Inflammatory macrophage treated with lipopolysaccharide for 4 hours (primary cell): ENCODE measurements at places on chromosomes 16 and 17.
A peak's percentile ranks its signal among the peaks of the same experiment; 100 is the strongest.

DNA sequence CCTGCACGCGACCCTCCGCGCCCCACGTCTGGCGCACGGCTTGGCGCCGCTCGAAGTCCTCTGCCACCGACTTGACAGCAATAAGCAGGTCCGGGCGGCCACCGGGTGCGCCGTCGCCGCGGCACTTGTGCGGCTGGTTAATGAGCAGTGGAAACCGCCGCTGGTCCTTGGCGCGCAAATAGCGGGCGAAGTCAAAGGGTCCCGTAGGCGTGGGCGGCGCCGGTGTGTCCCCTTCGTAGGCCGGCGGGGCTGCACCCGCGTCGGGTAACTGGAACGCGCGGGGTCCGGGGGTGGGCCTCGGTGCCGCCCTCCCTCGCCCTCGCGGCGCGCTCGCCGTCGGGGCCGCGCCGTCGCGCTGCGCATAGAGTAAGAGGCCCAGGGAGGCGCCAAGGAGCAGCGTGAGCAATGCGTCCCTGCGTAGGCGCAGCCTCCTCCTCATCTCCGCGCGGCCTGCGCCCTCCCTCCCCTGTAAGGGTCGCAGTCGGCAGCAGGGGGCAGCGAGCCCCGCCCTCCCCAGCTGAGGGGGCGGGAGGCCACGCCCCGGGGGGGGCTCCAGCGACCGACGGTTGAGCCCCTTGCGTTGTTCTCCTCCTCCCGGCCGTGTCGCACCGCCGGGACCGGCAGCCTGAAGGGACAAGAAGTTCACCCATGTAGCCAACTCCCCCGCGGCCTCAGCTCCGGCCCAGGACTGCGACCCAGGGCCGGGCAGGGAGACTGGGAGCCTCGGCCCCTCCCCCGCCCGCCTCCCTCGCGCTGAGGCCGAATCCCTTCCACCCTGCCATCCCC lies 558 bp downstream of the B3GNT9 start:
- peak; percentile 30 for DNase-seq

- DNase-seq, result no peak
Measured at GRCh38 chr16:5019775-5020174, 14.0 kb downstream of the NAGPA start.

DNA sequence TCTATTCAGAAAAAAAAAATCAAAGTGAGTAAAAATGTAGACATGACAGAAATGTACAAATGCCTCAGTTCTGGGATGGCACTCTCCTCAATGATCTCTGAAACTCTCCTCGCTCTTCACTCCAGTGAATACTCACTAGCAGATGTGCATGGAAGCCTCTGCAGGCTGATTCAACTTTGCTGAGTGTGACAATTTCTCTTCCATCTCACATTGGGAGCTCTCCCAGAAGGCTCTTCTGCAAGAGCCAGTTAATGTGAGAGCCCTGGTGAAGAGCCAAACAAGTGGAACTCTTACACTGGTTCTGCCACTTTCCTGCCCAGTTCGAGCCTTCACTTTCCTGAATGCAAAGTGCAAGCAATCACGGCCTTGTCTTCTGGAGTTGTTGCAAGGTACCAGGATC lies 147.1 kb upstream of the IRX6 start:
- no peak for DNase-seq

GRCh38 chr16:85472514-85472913 lies 140.6 kb upstream of the GSE1 start:
- no peak for DNase-seq

DNA sequence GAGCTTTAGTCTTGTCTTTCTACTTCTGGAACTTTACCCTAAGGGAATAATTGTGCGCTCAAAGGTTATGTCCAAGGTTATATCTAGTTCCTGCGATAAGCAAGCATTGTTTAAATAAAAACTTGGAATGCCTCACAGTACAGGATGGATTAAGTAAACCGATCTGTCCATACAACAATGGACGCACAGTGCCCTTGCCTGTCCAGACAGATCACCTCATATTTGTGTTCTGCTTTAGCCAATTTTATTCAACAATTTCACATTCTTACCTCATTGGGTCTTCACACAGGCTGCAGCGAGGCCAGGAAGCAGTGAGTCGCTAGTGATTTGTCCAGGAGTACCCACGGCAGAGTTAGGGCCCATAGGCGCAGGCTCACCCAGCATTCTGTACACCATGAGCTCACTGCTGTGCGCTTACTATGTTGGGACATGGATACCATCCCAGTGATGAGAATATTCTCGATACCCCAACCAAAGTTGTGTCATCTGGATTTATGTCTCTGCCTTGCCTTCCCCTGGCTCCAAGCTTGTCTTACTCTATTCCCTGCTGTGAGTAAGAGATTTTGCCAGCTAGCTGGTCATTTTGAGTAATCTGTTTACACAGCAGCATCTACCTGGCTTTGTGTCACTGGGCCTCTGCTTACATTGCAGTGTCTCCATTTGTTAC lies 39.8 kb downstream of the USP43 start:
- DNase-seq, result no peak
